ENCODE measurements at places on chromosomes 13 and 19. TPM values are rescaled to one million over a fixed set of nuclear protein-coding genes. Genes with fewer than 3 reads are reported as not detected.

The ADAMTS10 gene
- 34.6 TPM for total RNA-seq

The COMP gene
- total RNA-seq, result not detected

The SNRNP70 gene
- 99.5 TPM for total RNA-seq

The CPB2 gene
- total RNA-seq, result not detected

The DNAAF3 gene
- total RNA-seq, result not detected

The EXOC3L2 gene
- total RNA-seq, result not detected

The NOVA2 gene
- 8.6 TPM for total RNA-seq

The GGN gene
- 0.82 TPM for total RNA-seq

The GMIP gene
- 15.1 TPM for total RNA-seq

The HSPB6 gene
- total RNA-seq, result under 0.01 TPM

The ZNF470 gene
- total RNA-seq, result 15.1 TPM

The SMIM44 gene
- total RNA-seq, result not detected

The LCP1 gene
- 6.1 TPM for total RNA-seq

The ZNF229 gene
- total RNA-seq, result 30.6 TPM

The PIK3R2 gene
- total RNA-seq, result 24.9 TPM

The NMRK2 gene
- not detected for total RNA-seq

The DUS3L gene
- 13.9 TPM for total RNA-seq

The TPTE2 gene
- 0.41 TPM for total RNA-seq

The KIR3DL2 gene
- total RNA-seq, result not detected

The C19orf44 gene
- total RNA-seq, result 3.3 TPM

The PSG2 gene
- not detected for total RNA-seq

The ERICH6B gene
- not detected for total RNA-seq

The TMEM86B gene
- 0.82 TPM for total RNA-seq

The RYR1 gene
- 4.5 TPM for total RNA-seq

The ZNF805 gene
- total RNA-seq, result 28.9 TPM

The RAP2A gene
- 327 TPM for total RNA-seq

The RXFP2 gene
- total RNA-seq, result 0.82 TPM

The ANGPTL4 gene
- total RNA-seq, result 0.82 TPM

The IRGC gene
- total RNA-seq, result not detected

The OR7D2 gene
- not detected for total RNA-seq

The ADGRE2 gene
- under 0.01 TPM for total RNA-seq

The GPC5 gene
- 7.3 TPM for total RNA-seq

The ZSCAN4 gene
- not detected for total RNA-seq

The UBE2L5 gene
- not detected for total RNA-seq

The PPP1R13L gene
- under 0.01 TPM for total RNA-seq

The IZUMO2 gene
- total RNA-seq, result not detected

The CADM4 gene
- 93.3 TPM for total RNA-seq

The MEIOSIN gene
- not detected for total RNA-seq

The LRRC4B gene
- 78.3 TPM for total RNA-seq

The LTBP4 gene
- total RNA-seq, result 25.3 TPM

The PRDX2 gene
- 208 TPM for total RNA-seq
